Stimulated activated CD4-positive, alpha-beta T cell treated with anti-CD3 and anti-CD28 coated beads, Interleukin-2, amount 100 ng/mL, for 4 hours (primary cell): ENCODE measurements at places on chromosomes 16 and 17.
A peak's percentile ranks its signal among the peaks of the same experiment; 100 is the strongest.

- no peak for DNase-seq
These were observed 78.6 kb upstream of the ZNF469 start for GRCh38 chr16:88303890-88304819.

DNA sequence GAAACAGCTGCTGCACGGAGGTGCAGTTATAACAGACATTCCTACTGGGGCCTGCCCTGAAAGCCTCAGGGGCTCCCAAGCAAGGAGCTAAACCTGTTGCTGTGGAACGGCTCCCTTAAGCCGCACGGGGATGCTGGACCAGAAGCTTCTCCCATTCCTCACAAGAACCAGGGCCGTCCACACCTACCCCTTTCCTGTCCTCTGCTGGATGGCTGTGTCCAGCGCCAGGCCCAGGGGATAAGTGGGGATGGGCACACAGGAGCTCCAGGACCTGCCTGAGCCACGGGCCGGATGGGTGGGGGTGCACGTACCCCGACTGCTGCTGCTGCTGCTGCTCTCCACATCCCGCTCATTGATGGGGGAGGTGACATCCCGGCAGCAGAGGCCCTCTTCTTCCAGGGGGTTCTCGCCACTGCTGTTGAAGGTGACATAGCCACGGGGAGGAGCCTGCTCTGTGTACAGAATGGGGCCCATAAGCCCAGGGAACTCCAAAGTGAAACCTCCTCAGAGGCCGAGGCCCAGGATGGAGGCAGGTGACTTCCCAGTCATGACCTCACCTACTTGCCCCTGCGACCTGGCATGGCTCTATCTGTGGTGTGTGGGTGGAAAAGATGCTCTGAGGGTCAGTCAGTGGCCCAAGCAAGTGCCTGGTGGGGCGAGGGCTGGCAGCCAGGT, 8.6 kb downstream of the NUDT16L1 start:
- DNase-seq, result no peak

GRCh38 chr16:81547194-81547938, 102.8 kb downstream of the CMIP start:
- DNase-seq, result no peak

DNA sequence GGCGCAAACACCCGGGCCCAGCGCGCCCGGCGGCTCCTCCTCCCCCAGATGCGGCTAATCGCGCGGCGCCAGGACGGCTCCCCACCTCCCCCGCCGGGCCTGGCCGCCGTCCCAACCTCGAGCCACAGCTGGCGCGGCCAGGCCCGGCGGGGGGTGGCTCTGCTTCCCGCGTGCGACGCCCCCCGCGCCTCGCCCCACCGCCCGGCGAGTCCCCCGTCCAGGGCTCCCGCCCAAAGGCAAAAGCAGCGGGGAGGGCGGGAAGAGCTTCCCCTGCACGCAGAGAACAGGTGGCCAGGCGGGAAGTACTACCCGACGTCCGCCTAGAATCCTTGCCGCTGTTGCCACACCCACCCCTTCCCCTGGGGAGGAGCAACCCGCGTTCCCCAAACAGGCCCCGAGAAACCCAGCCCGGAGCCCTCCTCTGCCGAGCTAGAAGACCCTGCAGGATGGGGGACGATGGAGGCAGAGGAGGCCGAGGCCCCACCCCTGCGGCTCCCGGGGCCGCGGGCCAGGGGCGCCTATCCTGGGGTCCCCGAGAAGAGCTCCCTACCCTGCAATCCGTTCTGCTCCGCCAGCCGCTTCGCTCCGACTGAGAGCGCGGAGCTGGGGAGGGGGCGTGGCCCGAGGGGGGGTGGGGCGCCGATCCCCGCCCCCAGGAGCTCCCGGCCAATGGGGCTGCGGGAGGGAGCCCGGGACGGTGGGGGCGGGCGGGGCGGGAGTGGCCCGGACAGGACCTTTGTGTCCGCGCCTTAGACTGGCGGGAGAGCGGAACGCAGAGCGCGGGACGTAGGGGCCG, at the start of gene CARHSP1:
Gene CARHSP1 (minus strand): TSS at position 591 of the 796 bp plus-strand sequence. CDS start 9,678 bp downstream, outside the sequence.
- DNase-seq, result peak; percentile 56
